ENCODE measurements at places on chromosomes 3 and 15. TPM values are rescaled to one million over a fixed set of nuclear protein-coding genes. Genes with fewer than 3 reads are reported as not detected.

DNA sequence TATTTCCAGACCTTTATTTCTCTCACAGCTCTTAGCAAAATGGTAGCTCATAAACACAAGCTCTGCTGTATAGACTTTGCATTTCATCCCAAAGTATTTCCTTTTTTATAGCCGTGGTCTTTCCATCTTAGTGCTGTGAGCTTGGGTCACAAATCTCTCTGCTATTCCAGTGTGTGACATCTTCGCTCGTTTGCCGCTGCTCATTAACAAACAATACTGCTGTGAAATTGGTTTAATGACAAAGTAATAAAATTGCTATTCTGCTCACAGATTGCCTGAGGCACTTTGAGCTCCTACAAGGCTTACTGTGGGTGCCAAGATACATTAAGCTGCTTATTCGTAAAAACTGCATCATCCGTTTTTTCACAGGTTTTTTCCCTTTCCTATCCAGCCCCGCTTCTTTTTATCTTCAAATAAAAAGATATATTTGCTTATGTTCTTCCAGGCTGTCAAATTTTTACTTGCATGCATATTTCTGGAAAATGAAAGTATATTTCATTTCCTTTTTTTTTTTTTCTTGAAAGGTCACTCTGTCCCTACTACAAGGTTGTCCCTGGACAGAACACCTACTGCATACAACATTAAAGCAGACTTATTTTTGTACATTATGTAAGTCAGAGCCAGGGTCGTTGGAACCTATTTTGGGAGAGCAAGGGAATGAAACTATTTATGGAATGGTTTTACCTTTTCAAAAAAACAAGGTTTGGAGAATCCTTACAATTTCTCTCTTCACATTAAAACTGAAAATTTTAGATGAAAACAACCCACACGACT lies 174.5 kb downstream of the MEIS2 start:
- DNase-seq: no peak

DNA sequence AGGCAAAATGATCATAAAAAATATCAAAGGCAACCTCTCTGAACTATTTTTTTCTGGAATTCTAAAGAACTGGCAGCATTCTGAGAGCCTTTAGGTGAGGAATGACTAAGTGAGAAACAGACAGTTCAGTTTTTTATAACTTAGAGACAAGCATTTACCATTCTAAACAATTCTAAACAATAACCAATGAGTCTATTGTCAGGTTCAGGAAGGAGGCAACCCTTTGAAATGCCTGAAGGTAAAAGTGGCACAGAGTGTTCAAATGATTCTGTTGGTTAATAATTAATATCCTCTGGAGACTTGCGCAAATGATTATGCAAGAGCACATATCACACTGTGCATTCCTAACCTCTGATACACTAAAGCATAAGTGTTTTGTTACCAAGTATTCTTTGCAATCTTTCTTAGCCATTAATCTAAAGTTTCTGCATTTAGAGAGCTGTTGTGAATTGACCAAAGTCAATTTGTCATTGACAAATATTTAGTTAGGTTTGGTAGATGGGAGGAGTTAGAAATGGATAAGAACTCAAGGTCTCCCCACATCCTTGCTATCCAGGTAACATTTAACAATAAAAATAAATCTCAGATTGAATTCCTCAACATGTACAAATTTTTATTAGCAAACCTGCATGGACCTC lies 9.2 kb upstream of the TGFBR2 start:
- DNase-seq: no peak

GRCh38 chr3:32121137-32121536 lies 14.7 kb downstream of the GPD1L start:
- no peak for DNase-seq

GRCh38 chr3:25094932-25095685 lies 333.0 kb upstream of the RARB start:
- no peak for DNase-seq

GRCh38 chr3:133662278-133662651 lies 524 bp upstream of the TOPBP1 start:
- peak; percentile 51 for DNase-seq

DNA sequence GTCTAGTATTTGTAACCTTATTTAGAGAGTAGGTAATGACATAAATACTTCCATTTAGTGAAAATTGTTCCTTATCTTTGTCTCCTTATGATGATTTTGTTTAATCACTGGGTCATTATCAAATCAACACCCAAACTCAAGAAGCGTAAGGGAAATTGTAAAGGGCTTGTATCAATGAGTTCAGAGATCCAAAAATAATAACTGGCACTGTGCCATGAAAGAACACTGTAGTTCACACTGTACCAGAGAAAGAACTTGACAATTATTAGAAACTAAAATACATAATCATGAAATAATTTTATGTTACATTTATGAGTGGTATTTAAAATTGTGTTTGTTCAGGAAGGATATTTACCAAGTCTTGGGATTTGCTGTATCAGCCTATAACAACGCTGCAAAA lies 895.4 kb downstream of the FHIT start:
- DNase-seq: no peak

- DNase-seq: no peak
Measured at GRCh38 chr3:61493339-61493738, 68.0 kb upstream of the PTPRG start.

- DNase-seq: no peak
Measured at GRCh38 chr3:121970047-121970446, 52.0 kb downstream of the ILDR1 start.

DNA sequence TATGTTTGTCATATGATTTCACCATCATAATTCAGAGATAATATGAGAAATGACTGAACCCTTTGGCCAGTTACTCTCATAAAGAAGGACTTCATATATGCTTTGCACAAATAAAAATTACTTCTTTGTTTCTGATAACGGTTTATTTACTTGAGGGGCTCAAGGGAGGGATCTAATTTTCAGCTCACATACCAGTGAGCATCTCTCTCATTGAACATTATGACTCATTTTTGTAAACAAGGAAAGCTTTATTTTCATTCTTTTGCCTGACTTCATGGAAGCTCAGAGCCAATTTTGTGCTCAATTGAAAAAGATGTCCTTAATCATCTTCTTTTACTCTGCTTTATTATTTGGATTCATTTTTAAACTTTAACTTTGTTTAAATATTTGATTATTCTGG lies 5.8 kb downstream of the NLGN1 start:
- no peak for DNase-seq

GRCh38 chr3:126781889-126782491 lies 78.0 kb downstream of the CHCHD6 start:
- DNase-seq: no peak

GRCh38 chr3:196009456-196009855 lies 72.4 kb downstream of the TFRC start:
- no peak for DNase-seq

- no peak for DNase-seq
Measured at GRCh38 chr3:44186712-44187111, 55.0 kb upstream of the TOPAZ1 start.

DNA sequence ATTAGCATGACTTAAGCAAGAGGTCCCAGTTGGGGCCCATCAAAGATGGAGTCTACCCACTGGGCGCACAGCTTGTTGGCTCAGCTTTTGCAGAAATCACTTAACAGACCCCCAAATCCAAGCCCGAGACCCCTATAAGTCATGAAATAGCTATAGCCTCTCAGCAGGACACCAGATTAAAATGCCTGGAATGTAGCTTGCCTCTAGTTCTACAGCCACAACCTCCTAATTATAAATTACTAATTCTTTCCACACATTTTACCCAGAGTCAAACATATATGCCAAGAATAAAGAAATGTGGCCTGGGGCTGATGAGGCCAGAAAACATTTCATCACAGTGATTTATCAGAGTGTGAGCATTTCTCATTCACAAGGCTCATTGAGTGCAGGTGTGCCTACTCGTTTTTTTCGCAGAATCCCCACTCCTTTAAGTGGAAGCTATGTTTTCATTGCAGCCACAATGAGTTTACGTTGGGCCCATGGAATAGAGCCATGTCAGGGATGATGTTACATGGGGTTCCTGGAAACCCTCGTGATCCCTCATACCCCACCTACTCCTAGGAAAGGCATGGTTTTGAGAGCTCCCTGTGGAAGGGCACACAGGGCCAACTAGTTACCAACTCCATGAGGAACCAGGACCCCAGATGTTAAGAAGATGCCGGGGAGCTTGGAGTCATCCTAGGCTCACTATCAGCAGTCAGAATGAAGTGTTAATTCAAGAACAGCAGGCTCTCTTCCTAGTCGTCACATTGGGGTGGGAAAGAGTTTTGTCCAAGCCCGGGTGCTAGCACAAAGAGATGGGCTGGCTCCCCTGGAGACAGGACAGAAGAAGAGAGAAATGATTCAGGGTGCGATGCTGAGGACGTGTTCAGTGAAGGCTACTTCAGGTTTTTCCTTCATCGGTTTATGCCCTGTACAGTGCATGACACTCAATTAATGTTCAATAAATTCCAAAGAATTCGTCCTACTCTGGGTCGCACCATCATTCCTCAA lies 90.2 kb upstream of the ABHD17C start:
- DNase-seq: no peak

GRCh38 chr3:10551821-10552630 lies 46.6 kb upstream of the ATP2B2 start:
- peak; percentile 27 for DNase-seq

DNA sequence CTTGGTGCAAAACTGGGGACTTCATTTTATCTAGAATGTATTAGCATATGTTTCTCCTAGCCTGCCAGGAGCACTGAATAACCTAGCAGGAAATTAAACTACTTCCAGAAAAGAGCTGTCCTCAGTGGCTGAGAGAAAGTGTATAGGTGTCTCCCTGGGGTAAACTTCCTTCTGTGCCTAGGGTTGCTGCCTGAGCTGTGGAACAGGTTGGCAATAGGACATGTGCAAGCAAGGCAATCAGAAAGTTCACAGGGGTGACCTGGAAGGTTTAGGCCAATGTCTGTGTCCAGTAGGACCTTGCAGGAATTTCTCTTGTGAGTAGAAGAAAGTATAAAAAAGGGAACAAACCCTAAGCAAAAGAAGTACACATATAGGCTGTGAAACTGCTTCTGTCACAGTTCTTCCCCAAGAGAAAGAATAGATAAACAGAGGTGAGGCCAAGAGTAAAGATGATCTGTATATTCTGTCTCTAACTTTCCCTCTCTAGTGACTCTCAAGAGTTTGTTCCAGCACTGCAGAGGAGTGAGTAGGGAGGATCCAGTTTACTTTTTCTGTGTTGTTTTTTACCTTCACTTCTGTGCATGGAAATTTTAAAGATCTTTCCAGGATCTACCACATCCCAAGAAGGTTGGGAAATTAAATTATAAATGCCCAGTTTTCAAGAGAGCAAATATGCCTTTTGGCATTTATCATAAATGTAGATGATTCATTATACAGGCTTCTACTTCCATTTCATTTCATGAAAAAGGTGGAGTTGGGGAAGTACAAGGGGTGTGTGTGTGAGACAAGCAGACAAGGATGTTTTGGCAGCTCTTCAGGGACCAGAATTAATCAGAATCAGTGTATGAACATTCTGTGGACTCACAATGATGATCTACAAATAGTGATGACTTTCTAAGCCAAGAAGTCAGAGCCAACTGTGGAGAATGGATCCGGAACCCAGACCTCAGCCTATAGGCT lies 155.2 kb downstream of the RBPMS2 start:
- DNase-seq: no peak

DNA sequence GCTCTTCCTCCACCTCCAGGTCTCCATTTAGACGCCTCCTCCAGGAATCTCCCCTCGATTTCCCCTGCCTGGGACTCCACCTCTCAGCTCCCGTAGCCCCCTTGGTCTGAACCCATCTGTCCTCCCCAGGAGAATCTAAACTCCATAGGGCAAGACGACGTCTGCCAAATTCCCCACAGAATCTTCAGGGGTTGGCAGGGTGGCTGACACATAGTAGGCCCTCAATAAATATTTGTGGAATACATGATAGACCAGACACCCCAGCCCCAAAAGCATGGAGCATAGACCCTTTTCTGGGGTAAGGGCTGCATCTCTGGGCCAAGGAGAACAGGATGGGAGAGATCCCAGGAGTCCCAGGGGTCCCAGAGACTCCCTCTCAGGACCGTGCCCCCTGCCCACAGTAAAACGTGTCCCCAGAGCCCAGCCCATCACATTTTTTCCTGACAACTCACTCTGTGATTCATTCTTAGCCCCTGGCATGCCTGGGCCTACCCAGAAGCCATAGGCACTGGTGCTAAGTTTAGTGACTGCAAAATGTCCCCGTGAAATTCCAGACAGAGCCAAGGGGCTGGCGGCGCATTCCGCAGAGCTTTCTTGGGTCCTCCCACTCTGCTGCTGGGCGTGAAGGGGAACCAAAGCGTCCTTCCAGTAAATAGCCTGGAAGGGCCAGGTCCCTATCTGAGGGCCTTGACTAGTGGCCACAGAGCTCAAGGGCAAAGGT lies 78.0 kb upstream of the SLC6A6 start:
- no peak for DNase-seq

DNA sequence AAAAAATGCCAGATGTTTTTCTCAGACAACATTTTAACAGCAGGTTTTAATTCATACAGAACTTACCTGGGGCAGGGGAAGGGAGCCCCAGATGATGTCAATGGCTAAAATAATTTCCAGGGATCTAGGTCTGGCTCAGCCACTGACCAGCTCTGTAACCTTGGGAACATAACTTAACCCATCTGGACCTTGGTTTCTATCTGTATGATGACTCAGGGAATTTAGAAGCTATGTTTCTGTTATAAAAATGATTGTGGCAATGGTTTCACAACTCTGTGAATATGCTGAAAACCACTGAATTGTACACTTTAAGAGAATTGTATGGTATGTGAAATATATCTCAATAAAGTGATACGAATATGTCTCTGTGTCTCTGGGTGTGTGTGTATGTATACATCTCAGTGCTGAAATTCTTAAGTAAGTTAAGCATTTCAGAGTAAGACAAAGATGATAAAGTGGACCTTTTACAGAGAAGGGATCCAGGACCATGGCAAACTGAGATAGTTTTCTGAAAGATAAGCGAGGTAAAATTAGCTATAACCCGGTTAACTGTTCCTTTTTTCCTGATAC lies 2.9 kb downstream of the SH3GL3 start:
- DNase-seq: no peak

DNA sequence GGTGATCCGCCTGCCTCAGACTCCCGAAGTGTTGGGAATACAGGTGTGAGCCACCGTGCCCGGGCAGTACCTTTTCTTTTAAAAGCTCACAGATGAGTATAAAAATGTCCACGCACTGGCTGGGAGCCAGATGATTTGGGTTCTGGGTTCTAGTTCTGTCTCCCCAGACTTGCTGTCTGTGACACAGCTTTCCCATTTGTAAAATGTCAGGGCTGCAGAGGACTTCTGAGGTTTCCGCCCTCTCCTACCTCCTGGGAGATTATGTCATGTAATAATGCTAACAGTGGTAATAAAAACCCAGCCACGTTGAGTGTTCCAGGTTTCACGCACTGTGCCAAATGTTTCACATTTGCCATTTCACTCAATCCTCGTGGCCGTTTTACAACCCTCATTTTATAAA lies 1.3 kb upstream of the PPP4R2 start:
- DNase-seq: no peak

- DNase-seq: no peak
Measured at GRCh38 chr3:126733061-126733430, 29.0 kb downstream of the CHCHD6 start.

Gene RTP1
- total RNA-seq: not detected

Gene RASSF1
- total RNA-seq: 76.0 TPM

Gene PDE8A
- total RNA-seq: 28.9 TPM

Gene FBXO45
- 9.1 TPM for total RNA-seq

Gene CORO2B
- not detected for total RNA-seq

Gene ENTPD3
- not detected for total RNA-seq

Gene DVL3
- 36.2 TPM for total RNA-seq

Gene CHL1
- not detected for total RNA-seq

Gene GPR160
- total RNA-seq: 0.37 TPM

Gene TNIK
- total RNA-seq: 162 TPM

Gene SYNM
- total RNA-seq: 1.8 TPM

Gene TLR9
- 0.27 TPM for total RNA-seq

Gene PLIN1
- not detected for total RNA-seq

Gene HTR3E
- total RNA-seq: not detected

Gene GOLGA6L10
- total RNA-seq: 2.3 TPM

Data from CD4-positive, CD25-positive, alpha-beta regulatory T cell (primary cell).